NCI-H446 (cell line): ENCODE measurements at places on chromosomes 12 and 14.

GRCh38 chr14:75804570-75805275, 143.7 kb downstream of the TTLL5 start:
- DNase-seq, result no peak

GRCh38 chr12:67807814-67808213, 159.3 kb downstream of the DYRK2 start:
- DNase-seq, result no peak

DNA sequence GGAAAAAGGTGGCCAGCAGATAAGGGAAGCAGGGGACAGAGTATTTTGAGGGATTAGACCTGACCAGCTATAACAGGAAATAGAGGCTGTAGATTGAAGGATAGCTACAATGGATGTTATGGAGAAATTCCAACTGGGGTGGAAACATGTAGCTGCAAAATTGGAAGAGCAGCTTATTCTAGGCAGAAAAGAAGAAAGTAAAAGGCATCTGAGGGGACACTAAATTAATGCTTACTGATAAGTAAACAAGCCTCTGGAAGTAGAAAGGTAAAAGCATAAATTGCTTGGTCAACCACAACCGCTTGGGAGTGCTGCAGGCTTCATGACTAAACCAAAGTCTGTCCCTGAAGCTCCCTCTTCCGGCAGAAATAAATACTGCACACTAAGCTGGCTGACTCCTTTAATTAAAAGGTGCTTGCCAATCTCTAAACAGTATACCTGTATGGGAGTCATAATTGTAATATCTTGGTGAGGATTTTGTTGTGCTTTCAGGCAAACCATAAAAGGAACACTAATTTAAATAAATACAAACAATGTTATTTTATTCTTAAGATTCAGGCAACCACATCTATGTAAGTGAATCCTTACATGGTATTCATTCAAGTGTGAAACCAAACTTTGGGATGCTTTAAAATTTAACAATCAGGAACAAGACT, 7.7 kb downstream of the UBC start:
- DNase-seq, result no peak

DNA sequence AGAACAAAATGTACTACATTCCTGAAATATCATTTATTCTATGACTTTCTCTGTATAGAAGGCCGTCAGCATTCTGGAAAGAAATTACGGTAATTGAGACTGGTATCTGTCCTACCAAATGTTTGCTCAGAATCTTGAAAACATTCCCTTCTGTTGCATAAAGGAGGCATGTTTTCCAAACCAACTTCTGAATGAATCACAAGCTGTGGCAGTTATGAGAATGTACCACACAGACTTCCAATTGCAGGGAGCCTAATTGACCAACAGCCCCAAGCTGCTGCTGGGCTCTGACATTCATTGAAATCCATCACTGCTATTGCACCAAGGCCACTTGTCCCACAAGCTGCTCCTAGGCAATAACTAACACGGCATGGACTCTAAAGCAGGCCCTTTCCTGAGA, 185.3 kb upstream of the CCDC196 start:
- no peak for DNase-seq

- DNase-seq, result no peak
Observed at GRCh38 chr12:90970471-90970870, 15.5 kb upstream of the CCER1 start.
